ENCODE measurements at places on chromosomes 7 and 10.

DNA sequence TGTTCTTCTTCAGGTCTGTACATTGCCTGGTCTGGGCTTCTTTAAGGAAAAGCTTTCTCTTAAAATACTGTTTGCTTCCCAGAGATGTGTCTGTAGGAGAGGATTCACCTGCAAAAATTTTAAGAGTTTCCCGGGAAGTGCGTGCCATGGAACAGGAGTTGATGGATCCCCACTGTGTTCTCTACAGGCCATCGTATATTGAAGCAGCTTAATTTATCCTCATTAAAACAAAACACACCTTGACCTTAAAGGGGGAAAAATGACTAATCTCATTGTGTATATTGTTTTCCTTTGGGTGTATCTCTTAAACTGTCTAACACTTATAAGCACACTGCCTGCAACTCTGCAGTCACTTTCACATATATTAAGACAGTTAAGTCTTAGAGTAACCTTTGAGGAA, 111.4 kb downstream of the ST7 start:
- DNase-seq: no peak

DNA sequence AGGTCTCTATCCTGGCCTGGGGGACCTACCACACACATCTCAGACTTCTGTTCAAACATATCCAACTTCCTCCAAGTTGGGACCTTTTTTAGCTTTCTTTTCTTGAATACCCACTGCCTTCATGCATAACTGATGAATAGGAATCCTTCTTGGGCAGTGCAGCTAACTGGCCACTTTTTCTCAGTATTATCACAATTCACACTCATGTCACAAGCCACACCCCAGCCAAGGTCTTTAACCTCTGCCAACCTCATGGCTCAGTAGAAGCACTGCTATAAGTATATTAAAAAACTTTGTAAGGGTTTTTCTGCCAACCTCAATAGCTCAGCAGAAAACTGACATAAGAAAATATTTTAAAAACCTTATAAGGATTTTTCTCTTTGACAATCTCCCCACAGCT, 44.5 kb downstream of the HHEX start:
- no peak for DNase-seq

DNA sequence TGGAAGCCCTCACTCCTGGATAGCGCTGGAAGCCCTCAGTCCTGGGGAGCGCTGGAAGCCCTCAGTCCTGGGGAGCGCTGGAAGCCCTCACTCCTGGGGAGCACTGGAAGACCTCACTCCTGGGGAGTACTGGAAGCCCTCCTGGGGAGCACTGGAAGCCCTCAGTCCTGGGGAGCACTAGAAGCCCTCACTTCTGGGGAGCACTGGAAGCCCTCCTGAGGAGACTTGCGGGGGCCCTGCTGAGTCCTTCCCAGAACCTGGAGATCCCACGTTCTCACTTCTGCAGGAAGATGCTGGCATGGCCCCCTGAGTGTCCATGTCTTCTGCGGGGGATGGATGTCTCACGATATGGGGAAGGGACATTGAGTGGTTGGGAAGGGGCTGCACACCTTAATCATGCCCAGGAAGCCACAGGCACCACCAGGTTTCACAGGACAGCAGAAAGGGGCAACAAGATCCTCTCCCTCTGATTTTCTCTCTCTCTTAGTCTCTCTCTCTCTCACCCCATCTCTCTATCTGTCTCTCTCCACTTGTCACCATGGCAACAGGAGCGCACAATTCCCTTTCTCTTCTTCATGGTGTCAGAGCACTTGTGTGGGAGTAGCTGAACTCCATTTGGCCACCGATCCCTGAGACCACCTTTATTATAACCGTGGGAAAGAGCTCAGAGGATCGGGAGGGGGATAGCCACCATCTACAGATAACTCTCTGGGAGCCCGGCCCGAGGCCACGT, 267.0 kb downstream of the TCERG1L start:
- no peak for DNase-seq

- no peak for DNase-seq
These were observed 177.6 kb upstream of the SLC25A13 start for GRCh38 chr7:96499532-96499931.

- DNase-seq: no peak
These were observed 216.4 kb downstream of the GPAM start for GRCh38 chr10:111967116-111967515.

DNA sequence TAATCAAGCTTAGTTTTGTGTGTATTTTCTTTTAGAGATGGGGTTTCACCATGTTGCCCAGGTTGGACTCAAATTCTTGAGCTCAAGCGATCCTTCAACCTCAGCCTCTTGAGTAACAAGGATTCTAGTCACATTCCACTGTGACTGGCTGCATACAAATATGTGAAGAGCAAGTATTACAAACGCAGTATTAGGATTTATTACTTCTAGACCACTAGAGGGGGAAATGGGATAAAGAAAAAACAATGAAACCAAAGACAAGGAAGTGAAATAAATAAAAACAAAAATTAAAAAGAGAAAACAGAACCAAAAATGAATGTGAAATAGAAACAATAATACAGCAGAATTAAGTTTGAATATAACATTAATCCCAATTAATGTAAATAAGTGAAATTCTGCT, 308.7 kb downstream of the ANKRD30A start:
- DNase-seq: no peak

DNA sequence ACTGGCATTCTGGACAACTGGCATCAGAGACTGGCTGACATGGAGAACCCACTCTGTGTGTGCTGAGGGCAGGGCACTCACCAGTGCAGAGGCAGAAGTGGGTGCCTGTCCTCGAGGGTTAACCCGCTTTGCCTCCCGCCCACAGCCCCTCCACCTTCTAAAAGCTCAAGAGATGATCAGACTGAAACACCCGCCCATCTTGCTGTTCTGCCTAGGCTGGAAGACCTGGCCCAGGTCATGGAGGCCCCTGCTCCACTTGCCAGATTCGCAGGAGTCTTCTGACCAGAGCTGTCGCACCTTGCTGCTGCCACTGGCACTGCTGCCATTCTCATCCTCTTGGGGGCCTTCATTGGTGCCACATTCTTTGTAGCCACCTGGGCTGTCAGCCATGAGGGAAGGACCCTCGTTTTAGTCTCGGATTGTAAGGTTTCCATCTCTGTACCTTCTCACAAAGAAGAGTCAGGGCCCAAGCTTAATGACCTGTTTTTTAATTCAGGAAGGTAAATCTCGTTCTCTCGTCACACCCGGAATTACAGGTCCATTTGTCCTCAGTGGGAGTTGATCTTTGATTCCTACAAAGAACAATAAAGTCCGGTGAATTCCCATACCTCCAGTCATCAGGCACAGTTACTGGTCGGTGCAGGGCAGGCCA, 1.9 kb downstream of the CYREN start:
- no peak for DNase-seq

DNA sequence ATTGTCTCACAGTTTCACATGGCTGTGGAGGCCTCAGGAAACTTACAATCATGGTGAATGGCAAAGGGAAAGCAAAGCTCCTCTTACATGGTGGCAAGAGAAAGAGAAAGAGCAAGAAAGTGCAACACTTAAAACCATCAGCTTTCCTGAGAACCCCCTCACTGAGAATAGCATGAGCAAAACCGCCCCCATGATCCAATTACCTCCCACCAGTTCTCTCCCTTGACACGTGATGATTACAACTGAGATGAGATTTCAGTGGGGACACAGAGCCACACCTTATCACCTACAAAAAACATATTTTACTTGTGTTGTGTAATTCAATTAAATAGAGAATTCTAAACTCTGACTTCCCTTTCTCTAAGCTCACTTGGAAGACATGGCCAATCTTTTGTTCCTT, 80.2 kb downstream of the SEMA3C start:
- DNase-seq: no peak

DNA sequence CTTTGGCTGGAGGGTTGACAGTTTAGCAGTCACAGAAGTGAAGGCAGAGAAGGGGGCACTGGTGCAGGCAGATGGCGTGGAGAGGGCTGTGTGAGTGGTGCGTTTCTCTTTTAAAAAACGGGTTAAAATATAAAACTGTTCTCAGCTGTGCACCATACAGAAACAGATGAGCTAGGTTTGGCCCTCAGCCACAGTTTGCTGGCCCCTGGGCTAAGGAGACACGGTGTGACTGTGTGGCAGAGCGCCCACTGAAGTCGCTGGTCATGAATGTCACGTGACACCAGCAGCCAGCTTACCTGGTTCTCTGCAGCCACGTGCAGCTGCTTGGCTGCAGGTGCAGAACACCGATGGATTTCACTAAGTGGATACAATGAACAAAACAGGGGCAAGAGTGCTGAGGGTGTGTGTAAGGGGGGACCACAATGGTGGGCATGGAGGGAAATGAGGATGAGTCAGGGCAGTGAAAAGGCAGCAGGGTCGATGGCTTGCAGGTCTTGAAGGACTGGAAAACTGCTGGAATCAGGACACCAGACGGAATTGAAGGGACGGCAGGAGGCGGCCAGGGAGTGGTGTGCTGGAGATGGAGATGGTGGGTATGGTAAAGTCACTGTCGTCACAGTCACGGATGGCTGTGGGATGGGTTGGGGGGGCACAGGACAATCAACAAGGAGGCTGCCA, 7.4 kb downstream of the ZNF746 start:
- DNase-seq: no peak
